ENCODE measurements at places on chromosomes 5 and 9. TPM values are rescaled to one million over a fixed set of nuclear protein-coding genes. Genes with fewer than 3 reads are reported as not detected.

The OR2V2 gene
- total RNA-seq, result not detected

The SLC34A3 gene
- not detected for total RNA-seq

The IL13 gene
- 32.6 TPM for total RNA-seq

The BAAT gene
- not detected for total RNA-seq

The SEC24A gene
- 27.0 TPM for total RNA-seq

The HARS1 gene
- 84.8 TPM for total RNA-seq

Measured in T-helper 2 cell treated with Interferon-gamma antibody and Interleukin-4, amounts not matched to agents 100 ng/mL and 5 ng/mL, for 36 hours (primary cell).